ENCODE measurements at places on chromosomes 5 and 9.

DNA sequence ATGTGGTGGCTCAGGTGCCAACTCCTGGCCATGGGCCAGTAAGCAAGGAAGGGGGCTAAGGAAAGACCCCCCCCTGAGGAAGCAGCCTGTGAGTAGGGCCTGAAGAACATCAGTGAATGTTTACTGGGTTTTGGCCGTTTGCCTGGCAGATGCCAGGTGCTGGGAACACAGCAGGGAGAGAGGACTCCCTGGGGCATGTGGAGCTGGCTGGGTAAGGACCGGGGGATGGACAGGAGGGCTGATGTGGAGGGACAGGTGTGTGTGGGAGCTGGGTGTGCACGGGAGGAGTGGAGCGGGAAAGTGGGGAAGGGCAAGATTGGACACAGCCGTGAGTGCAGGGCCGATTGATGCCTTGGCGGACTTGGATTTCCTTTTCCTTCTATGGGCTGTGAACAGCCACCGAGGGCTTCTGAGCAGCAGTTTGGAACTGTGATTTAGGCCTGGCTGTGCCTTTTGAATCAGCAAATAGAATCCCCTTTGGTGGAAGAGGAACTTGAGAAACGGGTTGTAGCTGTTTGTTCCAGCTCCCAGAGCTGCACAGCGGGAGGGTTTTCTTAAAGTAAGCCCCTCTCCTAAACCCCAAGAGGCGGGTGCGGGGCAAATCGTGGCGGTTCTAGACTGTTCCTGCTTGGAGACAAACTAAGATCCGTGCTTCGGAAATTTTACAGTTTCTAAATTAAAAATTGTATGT, 3.1 kb downstream of the HMCN2 start:
- no peak for DNase-seq

- peak; percentile 80 for DNase-seq
Observed at GRCh38 chr9:113564498-113565237, 101.1 kb downstream of the RGS3 start.

GRCh38 chr5:86152988-86153560, 464.7 kb upstream of the COX7C start:
- DNase-seq: no peak

DNA sequence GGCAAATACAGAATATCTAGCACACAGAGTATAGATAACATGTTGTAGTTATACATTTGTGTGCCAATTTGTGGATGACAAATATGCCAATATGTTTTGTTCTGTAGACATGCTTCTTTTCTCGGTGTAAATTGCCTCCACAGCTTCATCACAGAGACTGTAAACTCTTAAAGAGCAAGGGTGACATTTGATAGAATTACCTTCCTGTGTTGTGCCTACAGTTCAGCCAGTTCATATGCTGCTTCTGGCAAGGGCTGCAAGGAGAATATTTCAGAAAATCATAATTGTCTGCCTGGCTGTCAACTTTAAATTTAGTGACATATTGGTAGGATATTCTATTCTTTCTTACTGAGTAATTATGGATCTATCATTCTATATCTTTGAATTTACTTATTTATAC, 155.1 kb downstream of the MAT2B start:
- no peak for DNase-seq

DNA sequence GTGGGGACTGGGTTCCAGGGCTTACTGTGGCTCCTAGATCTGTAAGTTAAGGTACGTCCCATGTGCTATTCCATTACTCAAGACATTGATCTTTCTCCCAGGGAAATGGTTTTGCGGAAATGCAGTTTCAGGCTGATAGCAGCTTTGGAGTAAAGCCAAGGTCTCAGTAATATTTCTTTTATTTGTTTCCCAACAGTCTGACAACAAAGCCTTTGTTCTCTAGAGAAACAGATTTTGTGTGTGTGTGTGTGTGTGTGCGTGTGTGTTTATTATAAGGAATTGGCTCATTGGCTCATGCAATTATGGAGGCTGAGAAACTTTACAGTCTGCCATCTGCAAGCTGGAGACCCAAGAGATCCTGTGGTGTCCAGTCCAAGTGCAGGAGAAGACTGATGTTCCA, 12.1 kb upstream of the POC5 start:
- DNase-seq: no peak

- no peak for DNase-seq
Observed at GRCh38 chr9:99235926-99236634, 14.0 kb downstream of the SEC61B start.

- DNase-seq: peak; percentile 43
Observed at GRCh38 chr5:76199336-76200318, 116.4 kb downstream of the SV2C start.

GRCh38 chr5:168316139-168316578, 24.7 kb downstream of the WWC1 start:
- no peak for DNase-seq

- no peak for DNase-seq
Observed at GRCh38 chr9:101354765-101355708, 29.8 kb downstream of the BAAT start.

GRCh38 chr9:26682796-26683496, 209.7 kb downstream of the CAAP1 start:
- DNase-seq: no peak

DNA sequence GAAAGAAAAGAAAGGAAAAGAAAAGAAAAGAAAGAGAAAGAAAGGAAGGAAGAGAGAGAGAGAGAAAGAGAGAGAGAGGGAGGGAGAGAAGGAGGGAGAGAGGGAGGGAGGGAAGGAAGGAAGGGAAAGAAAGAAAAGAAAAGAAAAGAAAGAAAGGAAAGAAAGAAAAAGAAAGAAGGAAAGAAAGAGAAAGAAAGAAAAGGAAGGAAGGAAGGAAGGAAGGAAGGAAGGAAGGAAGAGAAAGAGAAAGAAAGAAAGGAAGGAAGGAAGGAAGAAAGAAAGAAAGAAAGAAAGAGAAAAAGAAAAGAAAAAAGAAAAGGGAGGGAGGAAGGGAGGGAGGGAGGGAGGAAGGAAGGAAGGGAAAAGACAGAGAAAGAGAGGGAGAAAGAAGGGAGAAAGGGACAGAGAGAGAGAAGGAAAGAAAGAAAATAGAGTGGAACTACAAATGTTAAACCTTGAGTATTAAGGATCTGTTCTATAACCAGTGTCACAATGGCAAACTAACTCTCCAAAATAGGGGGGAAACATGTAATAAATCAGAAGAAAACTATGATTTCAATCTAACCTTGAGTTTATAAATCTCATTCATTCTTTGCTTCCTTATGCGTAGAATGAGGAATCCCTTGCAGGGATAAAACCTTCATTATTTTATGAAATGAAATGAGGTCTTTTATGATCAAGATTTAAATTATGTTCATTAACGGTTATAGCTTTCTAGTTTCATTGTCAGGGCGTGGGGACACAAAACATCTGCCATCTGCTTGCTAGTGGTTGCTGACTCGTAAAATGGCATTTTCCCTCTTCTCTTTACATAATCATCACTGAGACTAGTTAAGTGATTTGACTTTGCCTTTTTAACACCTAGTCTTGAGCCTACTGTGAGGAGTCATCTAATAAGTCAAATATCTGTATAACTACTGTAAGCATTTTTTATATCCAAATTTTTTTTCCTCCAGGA, 40.7 kb upstream of the RAD23B start:
- no peak for DNase-seq

GRCh38 chr9:112377684-112378327, 2.1 kb upstream of the HSDL2 start:
- no peak for DNase-seq

- DNase-seq: no peak
Observed at GRCh38 chr5:116699332-116699731, 124.7 kb upstream of the SEMA6A start.

- no peak for DNase-seq
Observed at GRCh38 chr5:130102375-130102774, 198.1 kb downstream of the CHSY3 start.

DNA sequence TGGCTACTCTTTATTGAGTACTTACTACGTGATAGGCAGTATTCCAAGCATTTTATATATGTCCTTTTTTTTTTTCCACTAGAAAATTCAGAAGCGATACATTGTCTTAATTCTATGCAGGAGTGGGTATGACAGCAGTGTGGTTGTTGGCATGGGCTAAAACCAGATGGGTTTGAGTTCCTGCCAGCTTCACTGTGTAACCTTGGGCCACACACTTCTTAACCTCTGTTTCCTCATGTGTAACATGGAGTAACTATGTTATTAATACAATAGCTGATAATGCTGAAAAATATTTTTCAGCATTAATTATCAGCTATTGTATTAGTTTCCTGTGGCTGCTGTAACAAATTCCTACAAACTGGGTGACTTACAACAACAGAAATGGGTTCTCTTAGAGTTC, 12.0 kb downstream of the SNX18 start:
- no peak for DNase-seq

DNA sequence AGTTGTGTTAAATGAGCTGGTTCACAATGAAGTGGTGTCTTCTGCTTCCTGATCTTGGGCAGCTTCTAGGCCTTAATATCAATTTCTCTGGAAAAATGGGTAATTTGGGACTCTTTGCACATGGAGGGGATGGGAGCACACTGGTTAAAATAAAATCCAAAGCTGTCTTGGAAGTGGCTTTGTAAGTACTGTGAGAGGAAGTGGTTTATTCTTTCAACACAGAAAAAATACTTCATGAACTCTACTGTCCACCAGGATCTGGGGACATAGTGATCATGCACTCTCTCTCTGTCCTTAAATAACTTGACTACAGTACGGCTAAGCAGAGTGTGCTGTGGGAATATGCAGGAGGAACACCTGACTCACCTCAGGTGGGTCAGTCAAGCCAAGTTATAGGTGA, 2.4 kb downstream of the PCYOX1L start:
- DNase-seq: no peak

DNA sequence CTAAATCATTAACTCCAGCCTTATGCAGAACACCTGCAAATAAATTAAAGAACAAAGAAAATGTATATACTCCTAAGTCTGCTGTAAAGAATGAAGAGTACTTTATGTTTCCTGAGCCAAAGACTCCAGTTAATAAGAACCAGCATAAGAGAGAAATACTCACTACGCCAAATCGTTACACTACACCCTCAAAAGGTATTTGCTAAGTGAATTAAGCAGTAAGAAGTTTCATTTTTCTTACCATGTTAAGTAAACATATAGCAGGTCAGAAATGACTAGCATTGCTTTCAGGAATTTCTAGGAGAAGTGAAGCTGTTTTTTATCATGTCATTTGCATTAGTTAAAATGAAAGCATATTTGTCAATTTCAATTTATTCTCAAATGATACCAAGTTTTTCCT, 92.7 kb downstream of the MELK start:
- no peak for DNase-seq

DNA sequence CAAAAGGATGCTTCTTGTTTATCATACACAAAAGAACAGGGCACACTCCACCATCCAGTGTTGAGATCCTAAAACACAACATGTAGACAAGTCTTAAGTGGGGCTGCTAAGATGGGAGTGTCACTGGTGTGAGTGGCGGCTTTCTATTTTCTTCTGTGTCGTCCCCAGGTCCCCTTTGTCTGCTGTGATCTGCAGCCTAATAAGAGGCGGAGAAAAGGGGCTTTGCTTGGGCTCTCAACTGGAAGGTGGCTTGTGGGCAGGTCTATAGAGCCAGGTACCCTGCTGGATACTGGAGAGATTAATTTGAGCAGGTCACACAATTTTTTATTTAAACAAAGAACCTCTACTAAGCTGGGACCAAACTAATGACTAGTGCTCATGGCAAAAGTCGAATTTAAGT, 126.1 kb upstream of the SAP30L start:
- no peak for DNase-seq

- DNase-seq: no peak
Observed at GRCh38 chr9:88737031-88737430, 202.1 kb downstream of the NXNL2 start.

GRCh38 chr9:110455860-110456259, 118.2 kb upstream of the TXNDC8 start:
- DNase-seq: no peak

GRCh38 chr5:81145329-81145935, 87.7 kb upstream of the CKMT2 start:
- DNase-seq: no peak

- DNase-seq: no peak
Observed at GRCh38 chr5:35436400-35437057, 181.1 kb upstream of the SPEF2 start.

GRCh38 chr9:13860019-13860418, 453.9 kb downstream of the NFIB start:
- DNase-seq: no peak

DNA sequence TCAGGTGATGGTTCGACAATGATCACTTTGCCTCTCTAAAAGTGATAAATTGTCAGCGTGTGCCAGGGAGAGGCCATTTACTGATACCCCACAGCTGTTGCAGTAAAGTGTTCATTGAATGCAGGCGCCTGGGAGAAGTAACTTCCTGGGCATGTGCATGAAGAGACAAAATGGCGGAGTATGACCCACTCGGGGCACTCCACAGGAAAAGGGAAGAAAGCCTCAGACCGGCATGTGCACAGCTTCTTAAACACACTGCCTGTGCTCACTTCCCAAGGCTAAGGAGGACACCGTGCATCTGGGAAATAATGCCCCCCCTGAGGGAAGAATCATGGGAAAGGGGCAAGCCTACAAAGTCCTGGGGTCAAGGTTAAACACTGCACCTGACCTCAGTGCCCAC, 329.5 kb downstream of the ICE1 start:
- DNase-seq: no peak

GRCh38 chr5:59041355-59041754, 458.5 kb downstream of the RAB3C start:
- no peak for DNase-seq

DNA sequence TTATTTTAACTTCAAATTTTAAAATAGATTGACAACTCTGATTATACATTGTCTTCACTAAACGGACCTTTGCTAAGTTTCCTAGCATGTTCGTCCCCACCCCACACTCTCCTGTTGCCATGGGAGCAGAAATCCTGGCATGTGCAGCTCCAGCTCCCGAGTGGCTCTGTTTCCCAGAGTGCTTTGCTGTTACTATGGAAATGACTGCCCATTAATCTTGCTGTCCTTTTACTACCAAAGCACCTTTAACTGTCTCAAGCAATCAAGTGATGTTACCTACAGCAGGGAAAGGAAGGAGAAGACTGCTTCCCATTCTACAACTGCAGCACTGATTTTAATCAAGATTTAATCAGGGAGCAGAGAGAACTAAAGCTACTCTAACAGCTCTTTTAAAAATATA, 212.0 kb upstream of the KIF2A start:
- DNase-seq: peak; percentile 35

- no peak for DNase-seq
Observed at GRCh38 chr5:119009131-119009530, 20.8 kb upstream of the DTWD2 start.

- peak; percentile 88 for DNase-seq
Observed at GRCh38 chr9:91949946-91950664, at the start of gene ROR2. ROR2 (minus strand) TSS chr9:91950228.

DNA sequence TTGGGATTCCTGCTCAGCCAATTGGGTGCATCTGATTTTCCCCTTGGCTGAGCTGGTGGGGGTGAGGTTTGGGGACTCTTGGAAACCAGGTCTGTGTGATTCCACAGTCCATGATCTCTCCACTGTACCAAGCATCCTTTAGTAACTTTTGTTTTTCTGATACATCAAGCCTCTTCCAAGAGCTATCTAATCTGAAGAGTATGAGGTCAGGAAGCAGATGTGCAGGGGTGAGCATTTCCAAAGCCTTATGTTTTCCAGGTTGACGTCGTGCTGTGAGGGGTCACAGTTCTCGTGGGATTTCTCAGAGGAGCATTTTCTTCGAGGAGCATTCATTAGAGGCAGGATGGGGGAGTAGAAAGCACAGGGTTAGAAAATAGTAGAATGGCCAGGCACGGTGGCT, 95.3 kb downstream of the KLF4 start:
- no peak for DNase-seq
